ENCODE measurements at places on chromosomes 4 and X.

GRCh38 chrX:20320461-20321159, 53.9 kb upstream of the RPS6KA3 start:
- DNase-seq: no peak

DNA sequence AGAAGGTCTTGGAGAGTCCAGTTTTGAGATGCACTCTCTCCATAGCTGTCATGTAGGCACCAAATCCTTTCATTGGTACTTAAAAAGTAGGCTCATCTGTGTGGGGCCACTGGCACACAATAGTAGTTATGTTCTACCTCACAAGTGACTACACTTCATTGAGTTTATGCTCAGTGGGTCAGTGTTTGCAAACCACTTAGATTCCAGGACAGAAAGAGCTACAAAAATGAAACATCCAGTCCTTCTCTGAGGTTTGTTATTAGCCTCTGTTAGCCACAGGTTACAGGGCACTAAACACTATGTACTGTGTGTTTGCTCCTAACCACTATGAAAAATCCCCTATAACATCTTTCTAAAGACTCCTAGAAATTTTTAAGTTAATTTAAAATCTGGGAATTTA, 13.8 kb downstream of the RAB28 start:
- DNase-seq: no peak

DNA sequence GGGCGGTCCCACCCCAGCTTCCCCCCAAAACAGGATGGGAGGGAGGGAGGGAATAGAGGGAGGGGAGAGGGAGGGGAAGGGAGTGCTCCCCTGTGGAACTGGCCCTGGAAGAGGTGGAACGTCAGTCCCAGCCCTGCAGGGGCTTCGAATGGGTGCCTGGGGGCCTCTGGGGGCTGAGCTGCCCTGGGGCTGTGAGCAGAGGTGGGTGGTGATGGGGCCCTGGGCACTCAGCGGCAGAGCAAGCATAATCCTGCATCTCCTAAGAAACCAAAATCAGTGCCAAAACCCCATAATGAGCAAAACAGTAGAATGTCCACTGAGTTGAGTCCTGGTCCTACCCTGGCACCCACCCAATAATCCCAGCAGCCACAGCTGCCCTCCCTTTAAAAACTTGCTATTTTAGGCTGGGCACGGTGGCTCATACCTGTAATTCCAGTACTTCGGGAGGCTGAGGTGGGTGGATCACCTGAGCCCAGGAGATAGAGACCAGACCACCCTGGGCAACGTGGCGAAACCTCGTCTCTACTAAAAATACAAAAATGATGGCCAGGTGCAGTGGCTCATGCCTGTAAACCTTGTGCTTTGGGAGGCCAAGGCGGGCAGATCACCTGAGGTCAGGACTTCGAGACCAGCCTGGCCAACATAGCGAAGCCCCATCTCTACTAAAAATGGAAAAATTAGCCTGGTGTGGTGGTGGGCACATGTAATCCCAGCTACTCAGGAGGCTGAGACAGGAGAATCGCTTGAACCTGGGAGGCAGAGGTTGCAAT, 11.1 kb downstream of the DOK7 start:
- no peak for DNase-seq

DNA sequence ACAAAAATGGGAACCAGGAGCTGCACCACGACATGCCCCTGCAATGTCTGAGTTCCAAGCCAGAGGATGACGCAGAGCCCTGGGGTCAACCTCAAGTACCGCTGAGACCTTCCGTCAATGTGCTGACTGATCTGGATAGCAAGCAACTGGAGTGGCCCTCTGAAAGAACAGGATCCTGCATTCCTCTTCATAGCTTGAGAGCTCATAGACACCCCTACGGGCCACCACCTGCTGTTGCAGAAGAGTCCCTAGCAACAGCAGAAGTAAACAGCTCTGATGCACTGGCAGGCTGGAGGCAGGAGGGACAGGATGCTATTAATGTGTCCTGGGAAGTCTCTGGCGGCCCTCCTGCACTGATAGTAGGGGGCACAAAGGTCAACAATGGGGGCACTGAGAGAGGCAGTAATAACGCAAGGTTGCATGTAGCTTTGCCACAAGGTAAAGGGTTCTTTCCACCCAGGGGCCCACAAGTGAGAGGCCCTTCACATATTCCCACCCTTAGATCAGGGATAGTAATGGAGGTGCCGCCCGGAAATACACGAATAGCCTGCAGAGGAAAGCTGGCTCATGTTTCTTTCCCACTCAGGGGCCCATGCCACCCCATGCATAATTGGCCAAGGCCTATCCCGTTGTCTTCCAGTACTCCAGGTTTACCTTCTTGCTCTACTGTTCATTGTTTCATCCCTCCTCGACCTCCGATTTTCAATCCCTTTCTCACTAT, 1.3 kb downstream of the PRR32 start:
- no peak for DNase-seq

- peak; percentile 90 for DNase-seq
Observed at GRCh38 chr4:142645475-142646108, 200.5 kb downstream of the INPP4B start.

DNA sequence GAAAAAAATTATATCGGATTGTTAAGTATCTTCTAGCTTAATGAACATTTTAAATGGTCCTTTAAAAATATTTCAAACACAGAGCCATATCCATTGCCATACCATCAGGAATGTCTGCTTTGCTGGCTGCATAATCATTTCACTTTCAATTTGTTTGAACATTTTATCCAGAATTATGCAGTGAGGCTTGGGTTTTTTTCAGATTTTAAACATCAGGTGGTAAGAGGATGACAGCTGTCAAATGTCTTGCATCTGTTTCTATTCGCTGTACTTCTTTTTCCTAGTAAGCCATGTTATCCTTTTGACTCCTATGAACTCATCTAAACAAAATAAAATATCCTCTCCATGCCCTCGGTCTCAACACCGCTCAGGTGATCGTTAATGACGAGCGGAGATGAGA, 802 bp downstream of the RFC1 start:
- no peak for DNase-seq

- no peak for DNase-seq
Observed at GRCh38 chr4:158767451-158767850, 1.4 kb upstream of the FNIP2 start.
